PC-3 (cell line): ENCODE measurements at places on chromosomes 7 and 10. TPM values are rescaled to one million over a fixed set of nuclear protein-coding genes. Genes with fewer than 3 reads are reported as not detected.
A peak's percentile ranks its signal among the peaks of the same experiment; 100 is the strongest.

DNA sequence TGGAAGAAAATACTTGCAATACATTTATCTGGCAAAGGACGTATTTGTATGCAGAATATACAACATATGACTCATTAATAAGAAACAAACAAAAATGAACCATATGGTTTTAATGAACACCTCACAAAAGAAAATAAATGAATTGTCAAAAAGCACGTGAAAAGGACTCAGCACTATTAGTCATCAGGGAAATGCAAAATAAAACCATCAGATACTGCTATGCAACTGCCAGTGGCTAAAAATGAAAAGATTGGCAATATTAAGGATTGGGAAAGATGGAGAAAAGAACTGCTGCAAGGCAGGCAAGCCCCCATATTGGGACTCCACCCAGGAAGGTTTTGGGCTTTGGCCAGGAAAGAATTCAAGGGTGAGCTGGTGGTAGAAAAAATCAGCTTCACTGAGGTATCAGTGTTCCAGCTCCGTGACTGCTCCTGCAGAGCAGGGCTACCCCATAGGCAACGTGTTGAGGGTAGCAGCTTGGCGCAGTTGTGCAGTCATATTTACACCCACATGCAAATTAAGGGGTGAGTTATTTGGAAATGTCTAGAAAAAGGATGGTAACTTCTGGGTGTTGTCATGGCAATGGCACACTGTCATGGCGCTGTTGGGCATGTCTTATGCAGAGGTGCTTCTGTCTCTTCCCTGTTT, 72.7 kb downstream of the CUBN start:
- peak; percentile 19 for DNase-seq

GRCh38 chr10:21797984-21798765, 205.4 kb downstream of the DNAJC1 start:
- no peak for DNase-seq

DNA sequence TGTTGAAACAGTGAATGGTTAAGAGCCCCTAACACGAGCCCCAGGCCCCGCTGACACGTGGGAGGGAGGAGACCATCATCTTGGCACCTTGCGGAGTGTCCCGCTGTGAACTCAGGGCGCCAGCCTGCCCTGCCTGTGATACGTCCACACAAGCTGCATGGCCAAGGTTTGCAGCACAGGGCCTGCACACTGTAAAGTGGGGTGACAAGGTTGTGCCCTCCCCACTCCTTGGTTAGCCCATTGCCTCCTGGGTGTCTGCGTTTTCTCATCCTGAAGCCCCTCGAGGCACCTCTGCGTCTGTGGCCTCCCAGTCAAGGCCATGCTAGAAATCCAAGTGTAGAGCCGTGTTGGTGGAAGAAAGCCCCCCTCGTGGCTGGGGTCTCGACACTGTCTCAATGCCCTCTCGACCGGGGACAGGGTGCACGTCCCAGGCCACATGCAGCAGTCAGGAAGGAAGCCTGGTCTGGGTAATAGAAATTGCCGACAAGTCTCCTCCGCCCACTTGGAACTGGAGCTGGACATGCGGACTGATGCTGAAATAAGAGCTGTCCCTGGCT, 192.1 kb downstream of the DNAJB6 start:
- no peak for DNase-seq

LBX1 gene
- not detected in 2 replicates for total RNA-seq

PRSS37 gene
- not detected in 2 replicates for total RNA-seq

ZNF365 gene
- total RNA-seq, result 19.0 and 20.2 TPM in 2 replicates
